Ovary (tissue), 10 donors: ENCODE measurements at places on chromosomes 2 and 18.

DNA sequence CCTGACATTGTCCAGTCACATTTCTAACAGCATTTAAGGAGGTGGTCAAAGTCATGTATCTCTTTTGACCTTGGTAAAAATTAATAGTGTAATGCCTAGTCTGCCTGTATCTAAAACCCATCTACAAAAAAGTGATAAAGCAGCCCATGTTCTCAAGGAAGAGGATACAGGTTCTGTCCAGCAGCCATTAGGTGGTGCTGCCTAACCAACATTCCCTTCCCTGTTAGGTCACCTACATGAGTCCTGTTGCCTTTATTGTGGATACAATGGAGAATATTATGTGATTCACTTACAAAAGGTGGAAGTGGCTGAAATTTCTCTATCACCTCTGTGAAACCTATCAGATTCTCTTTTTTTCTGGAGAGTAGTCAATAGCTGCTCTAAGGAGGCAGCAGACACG lies 52.5 kb downstream of the AQP4 start:
- peak; percentile 56 for DNase-seq

GRCh38 chr2:233824373-233824772 lies 30.0 kb downstream of the HJURP start:
- DNase-seq = no peak

DNA sequence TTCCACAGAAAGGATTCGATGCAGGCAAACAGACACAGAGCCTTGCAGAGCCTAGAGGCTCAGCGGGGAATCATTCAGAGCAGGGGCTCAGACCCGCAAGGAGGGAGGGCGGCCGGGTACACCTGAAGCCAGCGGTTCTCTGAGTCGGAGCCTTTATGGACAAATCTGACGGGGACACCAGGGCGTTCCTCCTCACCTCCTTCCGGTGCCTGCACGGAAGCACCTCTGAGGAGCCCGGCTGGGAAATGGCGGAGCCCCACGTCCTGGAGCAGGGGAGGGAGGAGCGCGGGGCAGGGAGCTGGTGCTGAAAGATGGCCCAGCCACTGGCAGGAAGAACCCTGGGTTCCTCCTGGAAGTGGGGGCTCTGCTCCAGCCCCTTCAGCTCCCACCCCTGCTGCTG lies 193.5 kb upstream of the ALKAL2 start:
- DNase-seq = no peak

DNA sequence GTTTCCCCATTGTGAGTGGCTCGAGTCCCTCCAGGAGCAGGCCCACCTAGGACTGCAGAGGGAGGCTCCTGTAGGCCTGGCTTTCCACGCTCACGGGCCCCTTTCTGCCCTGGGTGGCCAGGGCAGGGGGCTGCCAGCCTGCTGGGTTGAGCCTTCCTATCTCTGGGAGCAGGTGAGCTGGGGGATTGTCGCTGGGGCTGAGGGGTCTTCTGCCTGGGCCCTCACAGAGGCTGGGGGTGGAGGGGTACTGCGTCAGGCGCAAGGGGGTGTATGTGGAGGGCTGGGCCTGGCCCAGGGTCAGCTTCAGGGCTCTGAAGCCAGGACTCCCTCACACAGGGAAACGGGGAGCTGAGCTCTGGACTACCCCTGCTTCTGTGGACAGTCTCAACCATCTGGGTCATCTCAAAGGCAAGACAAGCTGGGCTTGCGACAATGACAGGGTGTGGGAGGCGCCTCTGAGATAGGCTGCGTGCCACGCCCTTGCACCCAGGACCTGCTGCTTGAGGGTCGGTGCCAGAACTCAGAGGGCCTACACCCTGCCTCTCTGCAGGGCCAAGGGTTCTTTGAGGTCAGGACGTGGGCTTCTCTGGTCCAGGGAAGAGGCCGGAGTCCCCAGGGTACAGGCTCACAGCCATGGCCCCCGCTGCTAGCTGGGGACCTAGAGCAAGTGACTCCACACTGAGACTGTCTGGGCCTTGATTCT lies 206.1 kb downstream of the TWIST2 start:
- no peak for DNase-seq

- no peak for DNase-seq
Measured at GRCh38 chr2:142734770-142735169, 142.7 kb upstream of the KYNU start.

GRCh38 chr18:52636536-52636935 lies 296.5 kb downstream of the DCC start:
- no peak for DNase-seq

DNA sequence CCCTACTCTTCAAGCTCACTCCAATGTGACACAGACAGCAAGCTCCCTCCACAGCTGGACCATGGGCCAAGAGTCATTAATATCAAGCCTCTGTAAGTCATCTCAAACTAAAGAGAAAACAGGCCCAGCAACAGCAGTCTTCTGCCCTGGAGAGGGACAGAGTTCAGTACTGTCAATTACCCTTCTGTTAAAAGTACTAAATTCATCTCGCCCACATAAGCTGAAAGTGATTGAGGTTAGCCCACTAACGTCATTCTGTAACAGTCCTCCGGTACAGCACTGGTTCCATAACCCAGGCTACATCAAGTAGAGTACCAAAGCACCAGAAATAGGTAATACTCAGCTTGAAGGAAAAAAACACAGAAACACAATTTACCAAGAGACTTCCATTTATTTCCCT lies 25.9 kb downstream of the THADA start:
- DNase-seq = no peak

DNA sequence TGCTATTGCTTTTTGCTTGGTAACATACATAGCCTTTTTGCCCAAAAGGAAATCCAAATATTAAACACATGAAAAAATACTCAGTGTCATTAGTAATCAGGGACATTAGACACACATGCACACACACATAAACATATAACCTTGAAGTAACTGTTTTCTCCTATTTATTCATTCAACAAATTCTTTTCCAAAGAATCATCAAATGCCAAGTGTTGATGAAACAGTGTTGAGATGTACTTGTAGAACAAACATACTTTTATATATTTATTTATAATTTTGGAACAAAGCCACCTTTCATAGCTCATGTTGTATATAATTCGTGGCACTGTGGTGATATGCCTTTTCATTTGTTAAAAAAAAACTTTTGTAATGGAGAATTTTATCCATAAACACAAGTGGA lies 81.0 kb downstream of the APLF start:
- DNase-seq = no peak

DNA sequence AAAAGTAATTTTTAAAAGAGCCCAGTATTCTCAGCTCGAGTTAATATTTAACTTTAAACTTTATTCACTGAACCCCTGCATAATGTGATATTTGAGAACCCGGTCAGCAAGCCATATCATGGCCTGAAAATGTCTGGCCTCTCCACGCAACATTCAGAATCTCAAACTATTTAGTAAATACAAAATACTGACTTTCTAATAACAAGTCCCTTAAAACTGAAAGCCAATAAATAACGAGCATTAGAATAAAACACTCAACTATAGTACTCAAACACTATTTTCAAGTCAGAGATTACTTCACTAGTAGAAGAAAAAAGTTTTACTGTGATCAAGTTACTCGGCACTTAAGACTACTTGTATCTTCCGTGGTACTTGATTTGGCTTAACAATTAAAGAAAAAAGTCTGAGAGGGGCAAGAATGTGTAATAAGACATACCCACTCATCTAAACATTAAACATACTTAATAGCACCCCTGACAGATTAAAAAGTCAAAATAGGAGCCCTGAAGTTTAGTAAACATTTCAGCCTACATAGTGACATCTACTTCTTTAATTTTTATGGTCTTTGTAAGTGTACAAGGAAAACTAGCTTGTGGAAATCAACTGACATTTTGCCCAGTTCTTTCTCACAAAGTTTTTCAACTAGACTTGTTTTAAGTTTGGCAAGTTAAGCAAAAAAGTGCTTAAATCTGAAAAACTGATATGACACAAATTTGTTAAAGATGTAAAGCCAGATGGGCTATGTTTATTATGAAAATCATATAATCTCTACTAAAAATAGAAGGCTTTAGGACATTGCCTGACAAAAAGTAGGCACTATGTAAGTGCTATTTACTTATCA lies 38.2 kb downstream of the RTN4 start:
- DNase-seq = no peak

DNA sequence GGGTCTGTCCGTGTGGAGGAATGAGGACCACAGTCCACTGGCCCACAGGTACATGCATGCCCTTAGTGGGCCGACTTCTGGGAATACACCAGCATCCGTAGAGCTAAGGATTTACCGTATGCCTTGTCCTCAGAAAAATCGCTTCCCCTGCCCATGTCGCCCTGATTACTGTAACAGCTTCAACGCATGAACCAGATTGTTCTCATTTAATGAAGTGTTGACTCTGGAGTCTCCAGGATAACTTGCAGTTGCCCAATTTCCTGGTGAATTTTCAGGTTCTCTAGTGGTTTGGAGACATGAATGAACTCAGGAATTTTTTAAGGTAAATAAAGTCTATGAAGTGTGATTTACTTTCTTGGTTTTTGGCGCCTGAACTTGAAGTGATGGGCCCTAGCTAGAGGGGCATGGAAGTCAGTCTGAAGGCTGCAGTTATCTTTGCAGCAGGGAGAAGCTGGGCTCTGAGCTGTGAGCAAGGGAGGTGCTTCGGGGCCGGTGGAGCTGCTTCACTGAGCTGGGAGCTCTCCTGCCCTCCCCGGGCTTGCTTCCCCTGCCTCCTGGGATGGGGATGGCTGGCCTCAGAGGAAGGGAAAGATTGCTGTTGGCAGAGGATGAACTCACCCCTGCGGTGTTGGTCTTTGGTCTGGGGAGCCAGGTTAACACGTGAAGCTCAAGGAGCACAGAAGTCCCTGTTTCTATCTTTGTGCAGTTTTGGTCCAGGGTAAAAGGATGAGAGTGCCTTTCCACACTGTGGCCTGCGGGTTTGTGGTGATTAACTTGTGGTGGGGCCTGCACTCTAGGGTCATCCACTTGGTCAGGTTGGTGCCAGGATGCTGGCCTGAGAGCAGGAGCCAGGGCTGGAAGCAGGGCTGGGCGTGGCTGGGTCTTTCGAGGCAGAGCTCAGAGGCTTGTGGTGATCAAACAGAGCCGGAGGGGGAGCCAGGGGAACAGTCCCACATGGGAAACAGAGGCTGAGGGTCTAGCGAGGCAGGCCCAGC lies 28.1 kb downstream of the TCF7L1 start:
- no peak for DNase-seq

DNA sequence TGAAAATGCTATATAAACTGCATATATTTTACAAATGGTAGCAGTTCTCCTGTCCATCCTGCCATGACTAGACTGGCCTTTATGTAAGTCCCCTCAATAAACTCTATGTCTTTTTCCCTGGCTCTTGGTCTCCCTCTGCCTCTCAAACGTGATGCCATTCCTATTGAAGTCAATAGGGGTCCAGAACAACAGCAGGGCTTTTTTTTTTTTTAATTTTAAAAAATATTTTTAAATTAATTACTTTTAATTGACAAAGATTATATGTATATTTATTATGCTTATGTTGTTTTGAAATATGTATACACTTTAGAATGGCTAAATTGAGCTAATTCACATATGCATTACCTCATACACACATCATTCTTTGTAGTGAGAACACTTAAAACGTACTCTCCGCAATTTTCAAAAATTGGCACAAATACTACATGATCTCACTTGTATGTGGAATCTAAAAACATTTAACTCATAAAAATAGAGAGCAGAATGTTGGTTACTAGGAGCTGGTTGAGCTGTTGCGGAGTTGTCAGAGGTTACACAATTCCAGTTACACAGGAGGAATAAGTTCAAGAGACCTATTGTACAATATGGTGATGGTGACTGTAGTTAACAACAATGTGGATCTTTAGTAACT lies 123.1 kb downstream of the LRRTM4 start:
- DNase-seq = no peak

- DNase-seq = peak; percentile 78
Measured at GRCh38 chr2:85066874-85067351, 66.3 kb upstream of the TCF7L1 start.

- no peak for DNase-seq
Measured at GRCh38 chr2:80687524-80687923, 383.0 kb upstream of the LRRTM1 start.

DNA sequence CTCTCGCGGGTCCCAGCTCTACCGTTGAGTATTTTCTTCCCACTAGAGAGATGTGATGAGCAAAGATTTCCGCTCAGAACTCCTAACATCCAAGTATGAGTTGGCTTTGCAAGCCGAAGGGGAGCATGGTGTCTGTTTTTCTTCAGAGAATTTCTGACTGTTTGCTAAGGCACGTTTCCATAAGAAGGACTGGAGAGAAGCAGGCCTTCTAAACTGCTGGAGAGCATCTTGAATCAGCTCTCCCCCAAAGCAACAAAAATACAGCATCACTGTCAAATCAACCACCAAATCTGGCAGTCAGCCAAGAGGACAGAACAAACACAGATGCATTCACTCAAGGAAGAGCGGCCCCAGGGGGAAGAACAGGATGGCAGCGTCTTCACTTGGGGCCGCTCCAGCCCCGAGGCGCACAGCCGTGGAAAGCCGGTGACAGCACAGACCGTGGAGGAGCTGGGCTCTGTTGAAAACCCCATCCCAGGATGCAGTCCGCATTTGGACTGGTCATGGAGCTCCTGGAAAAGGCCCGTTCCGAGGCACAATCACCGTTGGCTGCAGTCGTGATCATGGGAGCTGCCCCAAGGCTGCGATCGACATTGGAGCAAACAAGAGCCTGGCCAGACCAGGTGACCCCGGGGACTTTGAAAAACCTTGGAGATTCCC lies 101.4 kb downstream of the NFATC1 start:
- DNase-seq = peak; percentile 20
